ENCODE measurements at places on chromosomes 5 and 9.

DNA sequence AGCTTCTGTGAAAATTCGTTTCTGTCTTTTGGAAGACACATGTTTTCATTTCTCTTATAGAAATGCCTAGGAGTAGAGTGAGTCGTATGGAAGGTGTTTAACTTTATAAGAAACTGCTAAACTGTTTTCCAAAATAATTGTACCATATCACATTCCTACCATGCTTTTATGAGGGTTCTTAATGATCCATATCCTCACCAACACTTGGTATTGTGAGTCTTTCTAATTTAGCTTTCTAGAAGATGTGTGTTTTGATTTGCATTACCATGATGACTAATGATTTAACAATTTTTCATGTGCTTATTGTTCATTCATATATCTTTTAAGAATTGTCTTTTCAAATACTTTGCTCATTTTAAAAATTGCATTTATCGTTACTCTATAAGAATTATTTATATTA is 223.6 kb downstream of the COMMD10 start:
- no peak for DNase-seq

DNA sequence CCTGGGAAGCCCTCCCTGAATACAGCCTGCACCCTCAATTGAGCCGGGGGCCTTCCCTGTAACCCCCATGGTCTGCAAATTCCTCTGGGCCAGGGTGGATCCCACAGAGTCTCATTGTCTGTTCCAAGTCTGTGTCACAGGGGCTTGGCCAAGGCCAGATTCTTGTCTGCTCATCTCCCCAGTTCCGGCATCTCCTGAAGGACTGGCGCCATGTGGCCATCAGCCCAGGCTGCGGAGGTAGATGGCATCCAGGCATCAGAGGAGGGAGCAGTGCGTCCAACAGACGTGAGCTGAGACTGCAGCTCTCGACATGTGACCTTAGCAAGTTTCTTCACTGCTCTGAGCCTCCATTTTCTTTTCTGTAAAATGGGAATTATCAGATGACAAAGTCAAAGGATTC is 37.3 kb upstream of the RPL26L1 start:
- DNase-seq, result no peak

DNA sequence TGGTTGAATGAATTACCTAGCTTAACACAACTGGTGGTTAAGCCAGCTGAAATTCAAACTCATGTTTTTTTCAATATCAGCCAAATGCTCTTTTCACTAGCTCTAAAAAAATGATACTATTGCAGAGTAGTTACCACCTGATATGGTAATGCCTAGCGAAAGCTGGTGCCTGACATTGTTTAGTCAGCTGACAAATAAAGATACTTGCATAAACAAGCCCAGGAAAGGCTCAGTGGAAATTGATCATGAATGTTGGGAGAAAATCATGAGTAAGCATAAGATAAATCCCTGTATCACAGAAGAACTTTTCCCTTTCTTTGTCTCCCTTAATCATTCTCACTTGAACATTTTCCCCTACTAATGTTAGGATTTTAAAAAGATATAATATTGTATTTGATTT is 54.6 kb downstream of the FGF10 start:
- no peak for DNase-seq

DNA sequence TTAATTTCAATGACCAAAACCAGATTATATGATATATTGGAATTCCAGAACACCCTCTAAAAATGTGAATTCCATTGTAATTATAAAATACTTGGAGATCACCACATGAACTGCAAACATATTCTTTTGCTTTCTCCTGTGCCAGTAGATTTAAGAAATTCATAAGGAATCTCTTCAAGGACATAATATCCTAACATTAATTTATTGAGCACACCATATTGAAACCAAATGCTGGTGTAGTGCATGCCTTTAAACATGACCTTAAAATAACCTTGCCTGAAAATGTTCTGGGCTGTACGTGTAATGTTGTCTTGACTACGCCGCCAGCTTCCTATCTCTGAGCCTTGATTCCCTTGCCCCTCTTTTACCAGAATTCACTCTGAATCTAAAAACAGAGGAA is 205.0 kb upstream of the ACTBL2 start:
- no peak for DNase-seq

GRCh38 chr5:168661593-168662485 is 82.7 kb upstream of the PANK3 start:
- DNase-seq, result no peak

DNA sequence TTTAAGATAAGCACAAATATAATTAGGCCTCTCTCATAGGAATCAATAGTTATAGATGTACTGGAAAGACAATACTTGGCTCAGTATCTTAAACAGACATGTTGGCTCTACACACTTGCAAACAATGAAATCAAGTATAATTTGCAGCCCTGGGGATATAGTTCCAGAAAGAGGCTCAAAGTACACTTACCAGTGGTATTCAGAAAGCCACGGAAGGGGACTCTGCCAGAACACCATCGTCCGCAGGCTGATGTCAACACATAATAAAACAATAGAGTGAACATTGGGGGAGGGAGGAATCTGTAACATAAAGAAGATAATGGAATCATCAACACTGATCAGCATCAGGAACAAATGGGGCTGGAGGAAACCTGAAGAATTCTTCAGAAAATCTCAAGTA is 31.2 kb upstream of the EBF1 start:
- no peak for DNase-seq

- DNase-seq, result no peak
Observed at GRCh38 chr5:11148810-11149539, 387.9 kb upstream of the DAP start.

DNA sequence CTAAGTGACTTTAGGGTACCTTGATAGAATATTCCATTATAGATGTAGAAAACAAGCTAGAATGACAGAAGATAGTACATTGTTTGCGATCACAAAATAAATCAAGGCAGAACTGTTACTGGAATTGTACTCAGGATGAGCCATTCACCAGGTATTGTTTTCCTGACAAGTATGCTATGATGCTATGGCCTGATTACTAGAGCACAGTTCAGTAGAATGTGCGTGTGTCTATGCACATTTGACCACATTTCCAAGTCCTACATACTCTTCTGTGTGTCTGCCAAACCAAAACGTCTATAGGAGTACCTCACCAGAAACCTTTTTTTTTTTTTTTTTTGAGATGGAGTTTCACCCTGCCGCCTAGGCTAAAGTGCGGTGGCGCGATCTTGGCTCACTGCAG is 43.3 kb upstream of the CDC42SE2 start:
- DNase-seq, result no peak

DNA sequence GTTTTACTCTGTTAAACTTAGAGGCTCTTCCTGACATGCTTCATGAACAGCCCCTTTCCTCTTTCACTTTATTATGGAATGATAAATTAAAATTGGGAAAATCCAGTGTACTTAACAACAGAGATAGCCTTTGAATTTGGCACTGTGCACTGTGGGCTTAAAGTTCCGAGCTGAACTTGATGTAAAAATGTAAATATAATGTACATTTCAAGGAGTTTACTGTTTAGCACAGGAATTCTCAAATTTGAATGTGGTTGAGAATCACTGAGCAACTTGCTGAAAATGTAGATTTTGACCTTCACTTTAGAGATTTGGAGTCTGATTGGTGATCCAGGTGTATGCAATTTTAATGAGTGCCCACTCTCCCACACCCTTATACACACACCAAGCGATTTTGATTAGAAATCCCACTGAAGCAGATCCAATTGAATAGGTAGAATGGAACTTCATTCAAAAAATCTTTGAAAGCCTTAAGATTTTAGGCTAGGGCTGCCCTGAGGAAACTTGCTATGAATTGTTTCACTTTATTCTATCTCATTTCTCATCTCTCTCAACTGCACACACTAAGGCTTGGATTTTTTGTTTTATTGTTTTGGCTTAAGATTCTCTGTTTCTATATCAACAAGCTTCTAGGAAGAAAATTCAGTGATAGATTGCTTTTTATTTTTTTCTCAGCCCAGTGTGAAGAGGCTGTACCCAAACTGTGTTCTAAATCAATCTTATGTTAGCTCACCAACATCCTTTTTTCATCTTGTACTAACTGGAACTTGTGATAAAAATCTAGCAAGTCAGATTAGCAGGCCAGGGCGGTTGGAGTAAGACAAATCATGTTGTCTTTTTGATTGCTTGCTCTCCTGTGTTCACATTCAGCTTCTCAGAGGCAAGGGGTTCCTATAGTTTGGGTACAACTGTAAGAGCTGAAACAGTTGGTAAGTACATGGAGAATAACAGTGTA is 22.9 kb downstream of the NUDT12 start:
- DNase-seq, result no peak

- no peak for DNase-seq
Observed at GRCh38 chr9:113873446-113873845, 2.7 kb upstream of the ZNF618 start.

GRCh38 chr9:98330831-98331230 is 75.4 kb upstream of the TBC1D2 start:
- DNase-seq, result no peak

GRCh38 chr5:141783005-141783946 is 94.9 kb downstream of the PCDH1 start:
- no peak for DNase-seq

- no peak for DNase-seq
Observed at GRCh38 chr9:112655668-112656067, 62.2 kb downstream of the INIP start.

DNA sequence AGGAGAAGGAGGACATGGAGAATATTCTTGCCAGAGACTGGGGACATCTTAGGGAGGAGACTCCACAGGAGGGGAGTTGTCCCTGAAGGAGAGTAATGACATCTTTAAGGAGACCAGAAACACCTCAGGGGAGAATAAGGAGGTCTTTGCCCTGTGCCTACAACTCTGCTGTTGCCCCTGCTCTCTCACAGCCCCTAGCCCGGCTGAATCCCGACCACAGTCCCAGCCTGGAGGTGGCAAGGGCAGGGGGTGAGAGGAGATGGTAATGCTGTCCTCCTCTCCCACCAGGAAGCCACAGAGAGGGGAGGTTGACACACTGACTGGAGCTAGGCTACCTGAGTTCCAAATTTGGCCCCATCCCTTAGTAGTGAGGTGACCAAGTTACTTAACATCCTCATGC is 30.2 kb upstream of the ENHO start:
- no peak for DNase-seq

DNA sequence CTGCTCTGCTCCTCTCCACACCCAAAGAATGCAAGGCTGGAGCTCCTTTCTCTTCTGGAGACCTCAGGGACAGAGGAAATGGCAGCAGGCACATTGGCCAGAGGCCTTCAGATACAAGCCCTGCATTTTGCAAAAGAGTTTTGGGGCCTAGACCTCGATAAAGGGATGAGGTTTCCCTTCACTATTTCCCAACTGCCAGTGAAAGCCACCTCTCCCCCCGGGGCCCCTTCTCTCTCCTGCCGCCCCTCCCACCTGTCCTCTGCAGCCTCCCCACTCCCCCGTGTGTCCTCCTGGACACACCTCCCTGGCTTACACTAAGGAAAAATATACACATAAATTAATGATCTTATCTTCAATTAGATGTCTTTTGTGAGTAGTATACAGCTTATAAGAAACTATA is 21.3 kb upstream of the LMNB1 start:
- no peak for DNase-seq

DNA sequence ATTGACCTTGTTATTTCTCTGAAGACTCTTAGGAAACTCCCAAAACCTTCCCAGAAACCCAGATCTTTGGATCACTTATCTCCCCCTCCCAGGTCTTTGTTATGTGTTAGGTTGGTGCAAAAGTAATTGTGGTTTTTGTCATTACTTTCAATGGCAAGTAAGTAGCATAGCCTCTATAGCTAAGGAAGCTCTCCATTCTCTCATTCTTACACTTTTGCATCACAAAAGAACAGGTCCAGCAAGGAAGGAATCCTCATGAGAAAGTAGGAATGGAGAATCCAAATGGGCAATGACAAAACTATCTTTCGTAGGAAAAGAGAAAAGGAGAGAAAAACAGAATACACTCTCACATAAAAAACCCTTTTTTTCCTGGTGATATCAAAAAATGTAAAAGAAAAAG is 81.3 kb upstream of the ELAVL2 start:
- DNase-seq, result no peak

GRCh38 chr5:50501491-50502228 is 60.6 kb upstream of the EMB start:
- peak; percentile 79 for DNase-seq

DNA sequence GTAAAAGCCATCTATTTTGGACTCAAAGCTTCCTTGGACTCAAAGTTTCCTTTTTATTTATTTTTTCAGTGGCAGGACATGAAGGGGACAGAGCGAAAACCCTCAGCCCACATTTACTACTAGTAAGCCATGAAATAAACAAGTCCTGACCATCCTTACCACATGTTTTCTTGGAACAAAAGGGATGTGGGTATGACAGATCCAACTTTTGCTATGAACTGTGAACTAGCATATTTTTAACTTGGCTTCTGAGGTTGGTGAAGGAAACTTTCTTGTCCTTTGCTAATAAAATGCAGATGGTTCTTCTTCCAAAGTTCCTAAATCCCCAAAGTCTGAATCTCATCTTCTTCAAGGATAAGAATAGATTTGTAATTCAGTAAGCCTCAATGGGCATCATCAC is 122.7 kb upstream of the TNC start:
- DNase-seq, result no peak

- peak; percentile 44 for DNase-seq
Observed at GRCh38 chr5:31273631-31274378, 80.3 kb downstream of the CDH6 start.

DNA sequence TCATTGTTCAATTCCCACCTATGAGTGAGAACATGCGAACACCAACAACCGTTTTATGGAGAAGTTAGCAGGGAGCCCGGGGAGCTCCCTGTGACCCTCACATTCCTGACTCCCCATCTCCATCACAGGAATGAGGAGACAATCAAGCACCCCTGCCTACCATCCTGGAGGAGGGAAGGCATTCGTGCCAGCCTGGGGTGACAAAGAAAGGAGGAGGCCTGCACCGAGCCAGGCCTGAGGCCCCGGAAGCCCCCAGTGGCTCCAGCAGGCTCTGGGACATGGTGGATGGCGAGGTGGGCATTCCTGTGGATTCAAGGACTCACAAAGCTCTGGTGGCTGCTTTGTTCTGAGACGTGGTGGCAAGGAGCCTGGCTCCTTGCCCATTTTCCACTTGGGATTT is 36.5 kb upstream of the UGT3A1 start:
- DNase-seq, result no peak

- DNase-seq, result no peak
Observed at GRCh38 chr5:7679663-7680062, 171.3 kb downstream of the CFAP90 start.

- no peak for DNase-seq
Observed at GRCh38 chr5:129630101-129630500, 117.8 kb upstream of the MINAR2 start.

DNA sequence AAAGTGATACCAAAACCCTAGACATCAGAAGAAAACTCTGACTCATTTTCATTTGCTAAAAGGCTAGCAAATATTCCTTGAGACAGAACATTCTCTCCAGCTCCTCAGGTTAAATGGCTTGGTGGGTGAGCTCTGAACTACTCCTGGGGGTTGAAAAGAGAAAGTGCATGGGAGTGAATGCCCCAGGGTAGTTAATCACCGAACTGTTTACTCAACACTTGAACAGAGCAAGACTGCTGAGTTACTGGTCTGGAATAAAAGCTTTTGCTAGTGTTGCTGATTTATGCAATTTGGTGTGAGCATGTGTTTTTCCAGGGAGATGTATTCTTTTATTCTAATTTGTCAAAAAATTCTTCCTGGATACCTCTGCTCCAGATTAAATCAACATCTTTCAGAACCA is 88.3 kb upstream of the PRDM9 start:
- no peak for DNase-seq
